ENCODE measurements at places on chromosomes 2 and 18.
A peak's percentile ranks its signal among the peaks of the same experiment; 100 is the strongest.

DNA sequence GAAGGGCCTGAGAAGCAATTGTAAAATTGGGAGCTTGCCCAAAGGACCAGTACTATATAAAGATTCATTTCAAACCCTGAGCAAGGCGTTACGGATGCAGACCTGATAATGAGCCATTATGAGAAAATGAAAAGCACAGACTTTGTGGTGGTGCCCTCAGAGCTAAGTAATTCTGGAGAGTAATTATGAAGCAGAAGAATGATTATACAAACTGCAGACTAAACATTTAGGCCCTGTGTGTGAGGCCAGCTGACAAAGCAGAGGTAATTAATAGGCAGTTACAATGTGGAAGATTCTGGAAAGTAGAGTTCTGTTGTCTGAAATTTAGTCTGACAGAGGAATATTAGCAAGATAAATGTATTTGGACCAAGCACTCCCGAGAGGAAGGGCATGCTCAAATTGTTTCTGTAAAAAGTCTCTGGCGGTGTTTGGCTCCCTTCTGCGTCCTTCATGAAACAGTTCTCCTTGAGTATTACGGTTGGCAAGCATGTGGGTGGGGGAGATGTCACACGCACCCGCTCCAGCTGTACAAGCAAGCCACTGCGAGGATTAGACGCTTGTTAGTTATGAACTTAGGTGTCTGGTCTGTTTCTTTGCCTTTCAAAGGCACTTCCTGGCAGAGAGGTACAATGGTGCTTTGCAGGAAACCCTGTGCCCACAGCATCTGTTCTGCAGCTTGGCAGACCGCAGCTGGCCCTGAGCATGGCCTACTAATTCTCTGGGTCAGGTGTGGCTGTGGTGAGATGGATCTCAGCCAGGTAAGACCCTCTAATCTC lies 45.5 kb downstream of the CDC42EP3 start:
- DNase-seq: peak; percentile 58

GRCh38 chr2:223937535-223937934 lies 7.6 kb downstream of the WDFY1 start:
- DNase-seq: no peak

GRCh38 chr2:218276986-218277755 lies 6.9 kb downstream of the PNKD start:
- DNase-seq: no peak

DNA sequence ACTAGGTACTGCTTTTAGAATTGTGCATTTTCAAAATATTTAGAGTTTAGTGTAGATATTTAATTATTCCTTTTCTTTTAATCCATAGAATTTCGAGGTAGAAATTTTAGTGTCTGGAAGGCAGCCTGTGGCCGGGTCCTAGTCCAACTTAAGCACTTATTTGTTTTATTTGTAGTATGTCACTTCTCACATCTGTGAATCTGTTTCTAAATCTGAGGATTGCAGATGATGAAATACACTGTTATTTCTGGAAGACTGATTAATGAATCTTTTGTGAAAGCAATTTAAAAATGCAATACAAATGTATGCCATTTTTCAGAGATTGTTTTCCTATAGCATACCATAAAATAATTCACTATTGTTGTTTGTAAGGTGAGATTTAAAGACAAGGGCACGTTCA lies 483.9 kb upstream of the TRIB2 start:
- DNase-seq: no peak

DNA sequence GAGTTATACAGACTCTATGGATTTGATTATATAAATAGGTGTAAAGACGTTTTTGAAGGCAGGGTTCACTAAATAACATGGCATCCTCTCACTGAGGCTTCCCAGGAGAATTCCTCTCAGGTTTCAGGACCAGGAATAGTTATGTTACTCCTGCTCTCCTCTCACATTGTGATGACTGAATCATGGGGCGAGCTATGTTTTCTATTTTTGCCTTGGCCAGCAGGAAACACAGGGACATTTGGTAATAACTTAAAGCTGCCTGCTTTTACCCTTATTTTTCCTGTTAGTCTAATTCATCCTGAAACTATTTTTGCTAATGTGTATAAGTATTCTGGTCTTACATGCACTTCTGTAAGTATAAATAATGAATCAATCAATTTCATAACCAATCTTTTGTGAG lies 115.3 kb upstream of the ITGB6 start:
- DNase-seq: no peak
